ENCODE measurements at places on chromosomes 6 and 20. TPM values are rescaled to one million over a fixed set of nuclear protein-coding genes. Genes with fewer than 3 reads are reported as not detected.

DNA sequence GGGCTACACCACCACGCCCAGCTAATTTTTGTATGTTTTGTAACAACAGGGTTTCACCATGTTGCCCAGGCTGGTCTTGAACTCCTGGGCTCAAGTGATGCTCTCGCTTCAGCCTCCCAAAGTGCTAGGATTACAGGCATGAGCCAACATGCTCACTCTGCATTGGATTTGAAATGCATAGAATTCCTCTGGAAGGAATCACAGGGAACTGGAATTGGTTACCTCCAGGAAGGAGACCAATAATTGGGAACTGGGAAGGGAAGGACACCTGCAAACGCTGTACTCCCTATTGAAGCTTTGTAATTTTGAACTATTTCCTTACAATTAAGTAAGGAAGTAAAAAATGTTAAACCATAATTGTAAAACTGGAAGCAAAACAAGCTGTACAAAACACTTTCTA lies 12.3 kb upstream of the TP53INP2 start:
- H3K4me3 ChIP-seq, result no peak overlapping the region
- H3K27ac ChIP-seq, result no peak overlapping the region
- no peaks in the 10 kb centered on the region for H3K36me3 ChIP-seq

The ERVFRD-1 gene
- total RNA-seq, result not detected

GRCh38 chr6:106799031-106799894 lies 169.9 kb downstream of the QRSL1 start:
- H3K36me3 ChIP-seq, result peaks cover 18% of the 10 kb centered on the region
- no peaks in the 10 kb centered on the region for H3K27me3 ChIP-seq
- H3K4me3 ChIP-seq, result peak overlapping the region; percentile 43

- no peak overlapping the region for H3K4me3 ChIP-seq
- H3K27ac ChIP-seq, result no peak overlapping the region
- no peaks in the 10 kb centered on the region for H3K27me3 ChIP-seq
- H3K4me1 ChIP-seq, result no peaks in the 10 kb centered on the region
Observed at GRCh38 chr6:82619573-82619972, 256.0 kb downstream of the TPBG start.

DNA sequence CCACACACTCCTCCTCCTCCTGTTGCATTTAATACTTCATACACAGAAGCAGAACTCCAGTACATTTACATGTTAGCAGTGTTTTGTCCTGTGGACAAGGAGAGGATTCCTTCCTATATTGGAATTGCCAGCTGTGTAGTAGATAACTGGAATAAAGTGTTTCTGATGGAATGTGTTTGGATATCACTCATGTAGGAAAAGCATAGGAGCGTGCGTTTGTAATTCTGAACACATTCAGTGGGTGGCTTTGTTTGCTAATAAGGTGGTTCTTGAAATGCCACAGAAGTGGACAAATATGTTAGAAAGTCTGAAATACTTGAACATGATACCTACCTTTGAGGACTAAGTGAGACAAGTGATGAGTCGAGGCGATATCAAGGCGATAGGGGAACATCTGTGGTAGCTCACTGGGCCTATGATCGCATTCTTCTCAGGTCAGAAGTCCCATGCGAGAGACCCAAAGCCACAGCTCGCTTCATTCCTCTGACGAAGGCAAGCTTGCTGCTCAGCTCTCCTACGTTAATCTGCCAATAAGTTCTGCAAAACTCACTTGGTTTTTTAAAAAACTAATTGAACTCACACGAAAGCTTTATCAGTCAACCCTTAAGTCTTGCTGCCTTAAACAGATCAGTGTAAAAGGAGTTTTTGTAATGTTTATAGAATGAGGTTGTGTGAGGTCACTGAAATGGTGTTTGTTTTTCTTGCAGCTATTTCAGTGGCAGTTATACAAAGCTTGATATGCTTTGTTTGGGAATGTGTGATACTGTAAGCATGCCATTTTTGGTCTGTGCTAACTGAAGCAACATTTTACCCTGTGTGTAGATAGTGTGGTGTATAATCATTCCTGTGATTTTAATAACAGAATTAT lies 159.9 kb downstream of the SOX4 start:
- DNase-seq, result no peak
- peak overlapping the region; percentile 9 for H3K4me3 ChIP-seq
- H3K36me3 ChIP-seq, result peaks cover 6% of the 10 kb centered on the region
- H3K27me3 ChIP-seq, result no peaks in the 10 kb centered on the region
- peak overlapping the region; percentile 55 for H3K27ac ChIP-seq
- H3K4me1 ChIP-seq, result peaks cover 78% of the 10 kb centered on the region

- no peak overlapping the region for H3K4me3 ChIP-seq
- no peak overlapping the region for H3K27ac ChIP-seq
Observed at GRCh38 chr6:39083231-39083634, 31.8 kb downstream of the SAYSD1 start.

The MYLK2 gene
- 1.3 TPM for total RNA-seq

The CRISP2 gene
- total RNA-seq, result not detected

GRCh38 chr6:109059153-109059552 lies 35.5 kb downstream of the SESN1 start:
- no peak overlapping the region for H3K27ac ChIP-seq
- H3K4me1 ChIP-seq, result peaks cover 12% of the 10 kb centered on the region
- no peaks in the 10 kb centered on the region for H3K27me3 ChIP-seq
- H3K36me3 ChIP-seq, result no peaks in the 10 kb centered on the region
- DNase-seq, result no peak

The CLDN20 gene
- not detected for total RNA-seq

DNA sequence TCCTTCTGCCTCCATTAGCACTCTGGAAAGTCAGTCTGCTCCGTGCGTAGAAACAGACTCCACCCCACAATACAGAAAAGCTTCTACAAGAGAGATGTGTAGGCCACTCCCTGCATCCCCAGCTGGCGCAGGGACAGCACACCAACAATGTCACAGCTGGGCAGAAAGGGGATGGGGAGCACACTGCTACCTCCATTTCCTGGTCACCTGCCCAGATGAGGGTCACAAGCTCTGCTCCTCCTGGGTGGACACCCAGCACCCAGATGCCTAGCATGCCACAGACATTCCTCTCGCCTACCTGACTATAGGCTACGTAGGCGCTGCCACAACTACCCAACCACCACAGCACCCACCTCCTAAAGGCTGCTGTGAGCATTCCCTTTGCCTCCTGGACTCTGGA lies 12.2 kb downstream of the BEND3 start:
- no peaks in the 10 kb centered on the region for H3K27me3 ChIP-seq
- DNase-seq, result no peak
- H3K4me1 ChIP-seq, result peaks cover 9% of the 10 kb centered on the region
- no peak overlapping the region for H3K27ac ChIP-seq
- peaks cover 3% of the 10 kb centered on the region for H3K36me3 ChIP-seq

GRCh38 chr20:40251284-40251932 lies 437.6 kb downstream of the MAFB start:
- peak; percentile 24 for DNase-seq
- no peaks in the 10 kb centered on the region for H3K36me3 ChIP-seq
- no peak overlapping the region for H3K27ac ChIP-seq

- no peak for DNase-seq
- H3K4me3 ChIP-seq, result no peak overlapping the region
- H3K27me3 ChIP-seq, result no peaks in the 10 kb centered on the region
- H3K36me3 ChIP-seq, result no peaks in the 10 kb centered on the region
Observed at GRCh38 chr6:66199171-66199570, 492.1 kb upstream of the EYS start.

The TTBK1 gene
- 0.29 TPM for total RNA-seq

DNA sequence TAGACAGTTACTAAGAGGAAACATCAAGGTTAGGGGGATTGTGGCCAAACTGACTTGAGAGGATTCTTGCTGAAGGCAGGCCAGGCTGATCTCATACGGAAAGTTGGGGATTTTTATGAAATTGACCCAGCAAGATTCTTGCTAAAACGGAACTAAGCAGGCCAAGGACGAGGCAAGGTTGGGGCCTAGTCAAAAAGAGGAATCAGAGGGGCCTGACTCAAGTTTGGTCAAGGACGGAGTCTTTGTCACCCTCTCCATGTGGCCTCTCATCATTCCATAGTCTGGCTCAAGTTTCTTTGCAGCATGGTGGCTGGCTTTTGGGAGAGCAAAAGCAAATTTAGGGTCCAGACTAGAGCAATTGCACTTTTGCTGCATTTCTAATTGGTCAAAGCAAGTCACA lies 7.9 kb upstream of the HECA start:
- no peak overlapping the region for H3K4me3 ChIP-seq
- DNase-seq, result no peak
- no peaks in the 10 kb centered on the region for H3K4me1 ChIP-seq
- no peaks in the 10 kb centered on the region for H3K36me3 ChIP-seq
- H3K27me3 ChIP-seq, result peaks cover 16% of the 10 kb centered on the region
- no peak overlapping the region for H3K27ac ChIP-seq

- no peak overlapping the region for H3K4me3 ChIP-seq
- no peaks in the 10 kb centered on the region for H3K27me3 ChIP-seq
- no peak overlapping the region for H3K27ac ChIP-seq
- H3K4me1 ChIP-seq, result peaks cover 38% of the 10 kb centered on the region
Observed at GRCh38 chr20:1800777-1801176, 94.4 kb upstream of the SIRPA start.

The ASIP gene
- not detected for total RNA-seq

The UBE2C gene
- 189 TPM for total RNA-seq

- DNase-seq, result peak; percentile 13
- no peaks in the 10 kb centered on the region for H3K36me3 ChIP-seq
- H3K4me1 ChIP-seq, result no peaks in the 10 kb centered on the region
- no peak overlapping the region for H3K4me3 ChIP-seq
- no peaks in the 10 kb centered on the region for H3K27me3 ChIP-seq
- no peak overlapping the region for H3K27ac ChIP-seq
Observed at GRCh38 chr6:97215157-97215769, 67.8 kb downstream of the MMS22L start.

GRCh38 chr6:38248500-38249234 lies 391.1 kb downstream of the BTBD9 start:
- no peak overlapping the region for H3K27ac ChIP-seq
- no peaks in the 10 kb centered on the region for H3K27me3 ChIP-seq
- H3K4me3 ChIP-seq, result no peak overlapping the region
- DNase-seq, result no peak
- no peaks in the 10 kb centered on the region for H3K4me1 ChIP-seq

The AKAP7 gene
- 7.7 TPM for total RNA-seq

GRCh38 chr20:35020108-35020928 lies 64.7 kb downstream of the MYH7B start:
- no peaks in the 10 kb centered on the region for H3K4me1 ChIP-seq
- H3K27me3 ChIP-seq, result no peaks in the 10 kb centered on the region
- no peak overlapping the region for H3K4me3 ChIP-seq
- no peak overlapping the region for H3K27ac ChIP-seq
- H3K36me3 ChIP-seq, result peaks cover 31% of the 10 kb centered on the region

- H3K27ac ChIP-seq, result no peak overlapping the region
- peaks cover 41% of the 10 kb centered on the region for H3K4me1 ChIP-seq
- H3K36me3 ChIP-seq, result peaks cover 21% of the 10 kb centered on the region
Observed at GRCh38 chr6:36851149-36851614, 11.9 kb upstream of the CPNE5 start.

- no peaks in the 10 kb centered on the region for H3K4me1 ChIP-seq
- no peak overlapping the region for H3K4me3 ChIP-seq
- no peak for DNase-seq
- H3K27ac ChIP-seq, result no peak overlapping the region
Observed at GRCh38 chr6:140153703-140154102, 779.3 kb upstream of the CITED2 start.

The PACRG gene
- not detected for total RNA-seq

- H3K36me3 ChIP-seq, result no peaks in the 10 kb centered on the region
- no peaks in the 10 kb centered on the region for H3K27me3 ChIP-seq
- H3K27ac ChIP-seq, result no peak overlapping the region
- no peak for DNase-seq
Observed at GRCh38 chr6:148445620-148446019, 103.0 kb downstream of the SASH1 start.

GRCh38 chr6:137875606-137876005 lies 8.5 kb downstream of the TNFAIP3 start:
- peaks cover 9% of the 10 kb centered on the region for H3K36me3 ChIP-seq
- H3K27me3 ChIP-seq, result no peaks in the 10 kb centered on the region
- no peak overlapping the region for H3K4me3 ChIP-seq
- no peak overlapping the region for H3K27ac ChIP-seq

GRCh38 chr6:34911822-34912221 lies 22.8 kb downstream of the ANKS1A start:
- no peaks in the 10 kb centered on the region for H3K27me3 ChIP-seq
- no peak for DNase-seq
- H3K4me1 ChIP-seq, result peaks cover 48% of the 10 kb centered on the region
- H3K4me3 ChIP-seq, result no peak overlapping the region
- no peaks in the 10 kb centered on the region for H3K36me3 ChIP-seq

The PGBD1 gene
- 3.1 TPM for total RNA-seq

GRCh38 chr6:26249957-26250697 lies 114.9 kb upstream of the BTN3A2 start:
- peak; percentile 81 for DNase-seq
- no peaks in the 10 kb centered on the region for H3K27me3 ChIP-seq
- peak overlapping the region; percentile 92 for H3K4me3 ChIP-seq
- H3K36me3 ChIP-seq, result peaks cover 56% of the 10 kb centered on the region
- H3K27ac ChIP-seq, result peak overlapping the region; percentile 93

DNA sequence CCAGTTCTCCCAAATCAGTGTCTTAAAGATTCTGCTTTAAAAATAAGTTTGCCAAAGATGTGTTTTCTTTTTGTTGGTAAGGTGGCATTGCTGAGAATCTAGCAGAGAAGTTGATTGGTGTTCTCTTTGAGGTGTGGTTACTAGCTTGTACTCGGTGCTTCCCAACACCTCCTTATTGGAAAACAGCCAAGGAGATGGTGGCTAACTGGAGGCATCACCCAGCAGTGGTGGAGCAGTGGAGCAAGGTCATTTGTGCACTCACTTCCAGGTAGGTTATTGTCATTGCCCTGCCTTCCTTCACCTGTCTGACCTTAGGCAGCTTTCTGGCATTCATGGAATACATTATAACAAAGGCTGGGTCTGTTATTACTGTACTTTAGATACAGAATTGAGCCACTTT lies 26.7 kb downstream of the RALGAPB start:
- H3K27me3 ChIP-seq, result no peaks in the 10 kb centered on the region
- H3K4me3 ChIP-seq, result no peak overlapping the region
- peaks cover 31% of the 10 kb centered on the region for H3K36me3 ChIP-seq
- no peaks in the 10 kb centered on the region for H3K4me1 ChIP-seq

The PRSS16 gene
- total RNA-seq, result 31.3 TPM

The HDGFL1 gene
- total RNA-seq, result not detected

The HLA-F gene
- total RNA-seq, result 119 TPM

DNA sequence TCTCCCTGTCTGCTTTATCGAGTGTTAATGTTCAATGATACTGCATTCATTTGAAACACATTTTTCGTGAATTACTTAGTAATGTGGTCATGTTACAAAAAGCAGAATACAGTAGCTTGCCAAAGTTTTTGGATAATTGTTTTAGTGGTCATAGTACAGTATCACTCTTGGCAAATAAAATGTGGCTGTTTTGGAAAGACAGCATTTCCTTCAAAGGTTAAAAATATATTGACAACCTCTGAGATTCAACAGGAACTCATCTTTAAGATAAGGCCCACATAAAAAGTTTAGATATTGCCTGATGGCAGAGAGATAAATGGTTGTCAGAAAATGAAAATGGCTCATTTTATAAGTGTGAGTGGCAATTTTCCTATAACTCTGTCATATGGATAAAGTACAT lies 297.7 kb upstream of the MAN1A1 start:
- no peak overlapping the region for H3K4me3 ChIP-seq
- no peaks in the 10 kb centered on the region for H3K27me3 ChIP-seq
- H3K27ac ChIP-seq, result no peak overlapping the region
- H3K36me3 ChIP-seq, result no peaks in the 10 kb centered on the region
- no peak for DNase-seq

The KIF25 gene
- not detected for total RNA-seq
